ENCODE measurements at places on chromosomes 2 and 18.

DNA sequence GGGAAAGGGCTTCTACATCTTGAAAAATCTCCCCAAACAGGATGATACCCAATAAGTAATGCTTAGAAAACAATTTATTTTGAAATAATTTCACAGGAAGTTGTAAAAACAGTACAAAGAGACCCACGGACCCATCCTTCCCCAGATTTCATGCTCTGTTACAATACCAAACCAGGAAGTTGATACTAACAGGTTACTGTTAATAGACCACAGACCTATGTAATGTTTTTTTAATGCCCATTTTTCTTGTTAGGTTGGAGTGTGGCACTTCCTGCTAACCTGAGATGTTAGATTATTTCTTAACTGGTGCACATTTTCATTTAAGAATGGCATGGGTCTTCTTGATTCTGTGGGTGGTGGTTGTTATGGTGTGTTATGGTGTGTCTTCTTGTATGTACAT, 21.4 kb upstream of the MGAT5 start:
- no peak for DNase-seq

DNA sequence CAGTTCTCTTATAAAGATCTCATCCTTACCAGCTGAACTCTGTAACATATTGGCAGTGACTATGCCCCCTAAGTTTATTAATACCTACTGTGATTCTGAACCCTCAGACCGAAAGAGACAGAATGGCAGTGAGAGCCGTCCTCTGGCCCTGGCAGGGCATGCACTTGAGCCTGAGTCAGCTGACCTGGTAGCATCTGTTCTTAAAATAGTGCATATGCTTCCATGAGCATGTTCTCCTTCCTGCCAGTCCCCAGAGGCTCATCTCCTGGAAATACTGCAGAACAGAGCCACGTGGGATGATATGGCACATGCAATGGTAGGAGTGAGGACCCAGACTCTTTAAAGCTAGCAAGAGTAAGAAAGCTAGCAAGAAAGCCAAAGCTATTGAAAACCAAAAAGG, 59.0 kb downstream of the RASGRP3 start:
- no peak for DNase-seq

DNA sequence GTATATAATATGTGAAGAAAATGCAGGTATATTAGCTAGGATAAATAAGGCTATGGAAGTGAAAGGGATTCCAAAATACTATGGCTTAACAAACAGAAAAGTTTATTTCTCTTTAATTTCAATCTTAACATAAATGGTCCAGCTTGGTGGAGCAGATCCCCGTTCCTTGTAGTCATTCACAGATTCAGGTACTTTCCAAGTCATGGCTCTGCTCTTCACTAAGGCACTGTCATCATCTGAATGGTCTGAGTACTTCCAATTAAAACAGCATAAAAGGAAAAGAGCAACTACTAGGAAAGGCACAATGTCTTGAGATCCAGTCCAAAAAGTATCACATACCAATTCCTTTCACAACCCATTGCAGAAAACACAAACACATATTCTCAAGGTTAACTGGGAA, 63.4 kb downstream of the OLA1 start:
- DNase-seq: no peak

- DNase-seq: no peak
Measured at GRCh38 chr2:236745420-236746210, 176.0 kb downstream of the ACKR3 start.

GRCh38 chr2:206616151-206616550, 26.1 kb upstream of the FAM237A start:
- DNase-seq: no peak

DNA sequence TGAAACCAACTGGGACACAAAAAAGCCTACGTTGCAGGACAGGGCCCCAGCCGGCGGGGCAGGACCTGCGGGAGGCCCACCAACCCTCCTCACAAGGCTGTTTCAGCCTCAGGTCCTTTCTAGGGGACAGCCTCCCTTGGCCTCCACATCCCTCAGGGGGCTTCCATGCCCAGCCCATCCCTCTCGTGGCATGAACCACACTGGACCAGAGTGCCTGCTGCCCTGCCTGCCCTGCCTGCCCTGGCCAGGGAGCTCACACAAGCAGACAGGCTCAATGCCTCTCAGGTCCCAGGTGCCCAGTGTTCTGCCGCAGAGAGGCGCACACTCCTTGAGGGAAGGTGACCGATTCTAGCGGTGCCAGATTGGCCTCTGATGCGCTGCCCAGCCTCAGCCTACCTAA, 57.4 kb downstream of the HDAC4 start:
- no peak for DNase-seq

- DNase-seq: no peak
Measured at GRCh38 chr2:220452561-220452960, 825.1 kb downstream of the SLC4A3 start.
